ENCODE measurements at places on chromosomes 16 and 17.

DNA sequence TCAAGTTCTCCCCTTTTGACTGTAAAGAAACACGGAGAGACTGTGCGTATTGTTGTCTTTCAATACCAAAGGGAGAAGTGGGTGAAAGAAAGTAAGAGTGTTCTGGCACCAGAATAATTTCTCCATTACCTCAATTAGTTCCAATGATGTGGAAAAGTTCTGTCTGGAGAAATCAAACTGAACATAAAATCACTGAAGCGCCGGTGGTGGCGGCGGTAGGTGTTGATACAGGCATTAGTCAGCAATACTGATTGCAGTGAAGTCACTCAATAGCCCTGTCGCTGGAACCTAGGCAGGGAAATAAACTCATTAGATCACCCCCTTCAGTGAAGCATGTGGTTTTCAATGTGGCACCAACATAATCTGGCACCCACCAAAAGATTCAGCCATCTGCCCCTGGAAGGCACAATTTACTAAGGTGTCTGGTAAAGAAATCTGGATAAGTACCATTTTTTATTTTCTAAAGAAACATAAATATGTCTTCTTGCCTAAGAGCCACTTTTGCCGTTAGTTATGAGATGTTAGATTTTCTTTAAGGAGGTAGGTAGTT, 274.2 kb upstream of the SOX9 start:
- DNase-seq, result no peak

DNA sequence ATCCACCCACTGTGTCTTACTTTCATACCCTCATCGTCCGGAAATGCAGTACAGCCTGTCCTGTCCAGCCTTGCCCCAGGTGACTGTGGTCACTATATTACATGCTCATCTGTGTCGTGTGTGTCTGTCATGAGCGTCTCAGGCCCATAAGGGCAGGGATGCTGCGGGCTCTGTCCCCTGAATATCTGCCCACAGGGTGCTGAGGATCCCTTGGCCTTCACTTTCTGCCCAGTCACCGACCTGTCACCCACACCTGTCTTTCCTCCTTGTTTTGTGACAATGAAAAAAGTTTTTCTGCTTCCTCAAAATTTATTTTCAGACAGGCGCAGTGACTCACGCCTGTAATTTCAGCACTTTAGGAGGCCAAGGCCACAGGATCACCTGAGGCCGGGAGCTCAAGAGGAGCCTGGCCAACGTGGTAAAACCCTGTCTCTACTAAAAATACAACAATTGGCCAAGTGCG, 1.4 kb upstream of the CTRB1 start:
- DNase-seq, result no peak

DNA sequence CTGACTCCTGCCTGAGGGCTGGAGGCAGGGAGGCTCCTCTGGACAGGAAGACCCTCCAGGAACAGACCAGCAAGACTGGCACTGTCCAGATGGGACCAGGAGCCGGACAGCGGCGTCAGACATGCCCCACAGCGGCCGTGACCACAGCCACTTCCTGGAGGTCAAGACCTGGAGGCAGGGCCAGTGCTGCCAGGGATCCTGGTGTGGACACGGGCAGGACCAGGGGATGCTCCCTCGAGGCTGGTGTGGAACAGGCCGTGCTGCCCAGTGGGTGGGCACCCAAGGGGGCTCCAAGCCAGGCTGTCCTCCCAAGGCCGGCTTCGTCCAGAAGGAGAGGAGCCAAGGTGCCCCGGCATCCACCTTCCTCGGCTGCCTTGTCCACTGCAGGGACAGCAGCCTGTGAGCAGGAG, 4.5 kb upstream of the CCDC57 start:
- no peak for DNase-seq

GRCh38 chr17:57545731-57546342, 199.3 kb downstream of the CCDC182 start:
- DNase-seq, result no peak

DNA sequence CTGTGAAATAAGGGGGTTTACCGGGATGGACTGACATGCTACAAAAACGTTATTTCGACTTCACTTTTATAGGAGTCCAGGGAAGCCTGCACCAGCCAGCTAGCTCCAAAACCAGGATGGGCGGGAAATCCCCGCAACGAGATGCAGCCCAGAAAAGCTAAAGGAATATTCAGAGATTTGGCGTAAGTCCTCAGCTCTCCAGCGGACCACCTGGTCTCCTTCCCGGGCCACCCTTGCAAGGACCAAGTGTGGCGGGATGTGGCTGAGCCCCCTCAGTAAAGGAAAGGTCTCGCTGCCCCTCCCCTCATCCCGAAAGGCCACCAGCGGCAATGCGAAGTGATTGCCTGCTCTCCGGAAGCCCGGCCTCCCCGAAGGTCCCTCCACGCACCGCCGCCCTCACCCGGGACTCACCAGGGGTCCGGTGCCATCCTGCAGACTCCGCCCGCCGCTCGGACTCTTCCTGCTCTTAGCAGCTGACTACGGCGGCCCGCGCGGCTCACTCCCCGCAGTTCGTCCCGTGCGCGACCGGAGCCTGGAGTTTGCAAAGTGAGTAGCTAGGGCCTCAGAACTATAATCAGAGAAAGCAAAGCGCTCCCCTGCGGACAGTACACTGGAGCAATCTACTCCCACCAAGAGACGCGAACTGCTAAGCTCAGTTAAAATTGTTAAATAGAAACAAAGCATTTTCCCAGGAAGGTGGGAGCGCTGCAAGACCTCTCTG, at the start of gene STX8:
Gene STX8 (minus strand): TSS at position 440 of the 721 bp plus-strand sequence. CDS start 12 bp downstream, at position 428.
- peak; percentile 92 for DNase-seq

- no peak for DNase-seq
Observed at GRCh38 chr17:33871720-33872540, 383.2 kb upstream of the CCL2 start.

DNA sequence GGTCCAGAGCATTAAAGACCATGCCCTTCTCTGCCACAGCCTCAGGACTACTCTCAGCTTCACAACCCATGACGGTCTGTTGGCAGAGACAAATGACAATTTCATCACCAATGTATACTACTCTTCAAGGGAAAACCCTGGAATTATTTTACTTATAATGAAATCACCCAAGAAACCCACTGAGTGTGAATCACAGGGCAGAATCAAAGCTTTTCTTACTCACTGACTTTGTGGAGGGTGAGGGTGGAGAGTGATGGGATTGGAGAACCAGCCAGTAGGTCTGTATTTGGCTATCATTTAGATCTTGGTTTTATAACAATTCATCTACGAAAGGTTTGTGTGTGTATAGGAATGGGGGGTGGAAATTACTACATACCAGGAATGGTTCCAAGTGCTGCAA, 442.6 kb downstream of the SHISA9 start:
- DNase-seq, result no peak

DNA sequence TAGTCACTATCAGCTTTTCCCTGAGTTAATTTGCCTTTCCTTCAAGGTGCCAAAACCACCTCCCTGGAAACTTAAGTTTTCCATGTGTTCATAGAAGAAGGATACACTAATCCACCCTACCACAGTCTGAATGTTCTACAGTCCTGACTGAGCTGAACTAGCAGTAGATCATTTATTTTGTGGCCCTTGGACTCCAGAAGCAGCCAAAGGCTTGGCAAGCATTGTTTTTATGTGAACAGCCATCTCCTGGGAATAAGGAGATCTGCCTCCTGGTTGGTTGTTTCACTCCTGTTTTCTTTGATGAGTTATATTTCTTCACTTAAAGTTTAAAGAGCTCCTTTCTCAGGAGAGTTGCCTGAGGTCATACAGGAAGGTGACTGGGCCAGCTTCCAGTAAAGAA, 634.6 kb upstream of the SOX9 start:
- no peak for DNase-seq

- DNase-seq, result no peak
Observed at GRCh38 chr16:48361540-48362144, 23.6 kb downstream of the SIAH1 start.

DNA sequence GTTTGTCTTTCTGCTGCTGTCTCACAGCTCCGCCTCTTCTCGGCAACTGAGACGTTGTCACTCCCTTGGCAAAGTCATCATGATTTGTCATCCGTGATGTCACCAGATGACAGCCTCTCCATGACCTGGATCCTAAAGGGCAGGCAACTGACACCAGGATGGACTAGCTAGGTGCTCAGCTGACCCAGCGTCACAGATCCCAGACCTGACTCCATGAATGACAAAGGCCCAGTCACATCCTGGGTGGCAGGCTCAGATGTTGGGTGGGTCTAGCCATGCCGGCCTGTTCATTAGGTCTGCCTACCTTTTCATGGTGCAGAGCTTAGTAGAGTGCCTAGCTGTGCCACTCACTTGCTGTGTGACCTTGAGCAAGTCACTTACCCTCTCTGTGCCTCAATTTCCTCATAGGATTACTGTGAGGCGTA, 3.8 kb upstream of the TMEM238L start:
- DNase-seq, result no peak

GRCh38 chr16:57315416-57315815, 30.9 kb upstream of the PLLP start:
- no peak for DNase-seq

DNA sequence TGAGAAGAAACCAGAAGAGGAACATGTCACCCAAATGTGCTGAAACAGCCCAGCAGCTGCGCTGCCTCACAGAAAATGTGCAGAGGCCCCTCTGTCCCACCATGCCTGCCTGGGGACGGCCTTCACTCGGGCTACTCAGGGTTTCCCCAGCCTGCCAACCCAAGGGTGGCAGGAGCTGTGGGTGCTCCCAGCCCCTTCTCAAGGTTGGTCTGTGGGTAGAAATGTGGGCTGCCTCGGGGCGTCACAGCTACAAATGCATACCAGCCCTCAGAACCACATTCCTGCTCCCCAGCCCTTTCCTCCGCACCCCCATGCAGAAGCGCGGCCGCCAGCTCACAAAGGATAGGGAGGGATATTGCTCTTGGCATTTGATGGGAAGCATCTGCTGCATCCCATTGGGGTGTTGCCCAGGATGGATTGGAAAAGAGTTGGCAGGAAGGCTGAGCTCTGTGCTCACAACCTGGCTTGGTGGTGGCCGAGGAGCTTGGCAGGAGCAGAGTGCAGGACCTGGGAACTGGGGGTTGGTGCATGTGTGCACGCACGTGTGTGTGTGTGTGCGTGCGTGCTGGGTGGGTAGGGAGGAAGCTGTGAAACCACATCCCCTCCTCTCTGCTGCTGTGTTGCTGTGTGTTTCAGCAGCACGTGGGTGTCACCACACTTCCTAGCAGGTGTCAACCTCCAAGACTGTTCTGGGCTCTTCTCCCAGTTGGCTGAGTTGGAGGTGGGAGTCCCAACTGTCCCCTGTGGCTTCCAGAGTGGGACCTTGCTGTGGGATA, 304.4 kb downstream of the SEC14L1 start:
- peak; percentile 74 for DNase-seq

DNA sequence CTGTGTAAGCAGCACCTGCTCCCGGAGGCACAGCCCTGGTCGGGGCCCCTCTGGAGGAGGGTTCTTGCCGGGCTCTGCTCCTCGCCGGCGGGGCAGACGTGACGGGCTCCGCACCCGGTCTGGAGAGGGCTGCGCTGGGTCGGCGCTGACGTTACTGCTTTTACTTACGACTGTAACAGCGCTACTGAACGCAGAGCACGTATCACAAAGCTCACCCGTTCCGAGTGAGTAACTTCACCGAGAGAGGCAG, 1.3 kb upstream of the RAB40C start:
- no peak for DNase-seq

- DNase-seq, result no peak
Observed at GRCh38 chr17:45073414-45074070, 12.4 kb downstream of the NMT1 start.

GRCh38 chr17:58514770-58515157, 326 bp upstream of the MTMR4 start:
- no peak for DNase-seq

DNA sequence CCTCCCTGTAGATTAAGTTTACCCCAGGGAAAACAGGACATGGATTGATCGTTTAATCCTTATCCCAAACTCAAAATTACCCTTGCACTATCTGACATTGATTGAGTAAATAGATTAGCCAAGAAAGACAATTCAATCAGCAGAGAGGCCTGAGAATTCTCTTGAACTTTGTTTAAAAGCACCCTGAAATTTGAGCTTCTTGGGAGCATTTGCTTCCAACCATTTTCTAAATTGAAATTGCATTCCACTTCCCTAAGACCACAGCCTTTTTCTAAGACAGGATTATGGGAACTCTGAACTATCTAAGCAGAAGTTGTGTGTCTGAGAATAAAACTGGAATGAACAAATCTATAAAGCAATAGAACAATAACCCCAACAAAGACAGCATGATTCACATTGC, 76.6 kb upstream of the TNRC6A start:
- no peak for DNase-seq

- no peak for DNase-seq
Observed at GRCh38 chr17:72974605-72975232, 117.8 kb downstream of the SLC39A11 start.

DNA sequence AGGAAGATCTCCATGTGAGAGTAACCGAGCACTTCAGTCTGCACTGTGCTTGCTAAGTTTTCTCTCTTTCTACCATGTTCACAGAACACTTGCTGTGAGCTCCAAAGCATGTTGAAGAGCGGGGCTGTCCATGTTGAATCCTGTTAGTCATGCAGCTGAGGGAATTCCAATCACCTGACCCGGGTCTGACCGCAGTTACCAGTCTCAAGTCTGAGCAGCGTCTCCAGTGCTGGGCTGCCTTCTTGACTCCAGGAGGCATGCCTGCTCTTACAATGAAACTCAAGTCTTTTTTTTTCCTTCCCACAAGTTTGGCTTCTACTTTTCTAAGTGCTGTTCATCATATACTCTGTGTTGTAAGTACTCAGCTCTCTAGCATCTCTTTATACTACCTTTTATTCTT, 44.3 kb downstream of the HOXB1 start:
- DNase-seq, result no peak

DNA sequence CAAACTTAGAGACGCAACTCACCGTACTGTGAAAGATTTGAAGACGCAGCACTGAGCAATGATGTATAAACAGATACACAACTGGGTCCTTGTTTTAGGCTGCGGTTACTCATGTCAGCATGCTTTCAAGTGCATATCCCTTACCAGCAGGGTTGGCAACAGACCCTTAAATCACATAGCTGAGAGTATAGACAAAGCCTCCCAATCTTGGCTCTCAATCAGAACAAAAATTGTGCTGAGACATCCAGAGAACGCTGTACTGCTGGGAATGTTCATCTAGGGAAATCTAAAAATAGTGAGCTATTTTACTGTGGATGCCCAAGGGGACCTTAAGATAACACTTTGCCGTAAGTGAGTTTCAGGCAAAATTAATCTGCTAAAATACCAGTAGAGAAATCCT, 84.4 kb upstream of the NUDT7 start:
- peak; percentile 44 for DNase-seq

DNA sequence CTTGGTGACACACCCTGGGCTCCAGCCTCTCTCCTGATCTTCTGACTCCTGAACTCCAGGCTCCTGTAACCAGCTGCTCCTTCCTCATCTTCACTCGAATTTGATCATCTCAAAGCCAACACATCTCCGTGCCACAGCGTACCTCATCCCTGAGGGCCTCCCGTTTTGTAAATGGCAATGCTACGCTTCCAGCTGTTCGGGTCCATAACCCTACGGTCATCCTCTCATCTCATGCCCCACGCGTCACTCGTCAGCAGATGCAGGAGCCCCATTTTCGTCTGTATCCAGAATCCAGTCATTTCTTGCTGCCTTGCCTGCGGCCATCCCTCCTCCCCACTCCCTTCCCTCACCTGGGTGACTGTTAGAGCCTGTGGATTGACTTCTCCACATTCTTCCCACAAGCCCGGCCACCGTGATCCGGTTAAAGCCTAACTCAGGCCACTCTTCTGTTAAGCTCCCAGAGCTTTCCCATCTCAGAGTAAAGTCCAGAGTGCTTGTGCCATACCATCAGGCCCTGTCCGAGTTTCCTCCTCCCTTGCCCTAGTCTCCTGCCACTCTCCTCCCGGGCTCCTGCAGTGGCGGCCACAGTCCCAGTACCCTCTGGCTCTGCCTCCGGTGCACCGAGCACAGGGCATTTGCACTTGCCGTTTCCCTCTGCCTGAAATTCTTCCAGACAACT, 20.3 kb upstream of the AKTIP start:
- no peak for DNase-seq
